ENCODE measurements at places on chromosomes 12 and 14. TPM values are rescaled to one million over a fixed set of nuclear protein-coding genes. Genes with fewer than 3 reads are reported as not detected.

DNA sequence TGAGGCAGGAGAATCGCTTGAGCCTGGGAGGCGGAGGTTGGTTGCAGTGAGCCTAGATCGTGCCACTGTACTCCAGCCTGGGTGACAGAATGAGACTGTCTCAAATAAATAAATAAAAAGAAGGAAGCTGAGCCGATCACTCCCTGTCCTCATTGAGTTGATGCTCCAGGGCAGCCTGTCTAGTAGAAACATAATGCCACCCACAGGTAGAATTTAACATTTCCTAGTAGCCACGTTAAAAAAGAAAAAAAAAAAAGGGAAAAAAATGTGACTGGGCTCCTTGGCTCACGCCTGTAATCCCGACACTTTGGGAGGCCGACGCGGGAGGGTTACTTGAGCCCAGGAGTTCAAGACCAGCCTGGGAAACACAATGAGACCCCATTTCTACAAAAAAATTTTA, 135.7 kb downstream of the SCARB1 start:
- DNase-seq, result no peak

DNA sequence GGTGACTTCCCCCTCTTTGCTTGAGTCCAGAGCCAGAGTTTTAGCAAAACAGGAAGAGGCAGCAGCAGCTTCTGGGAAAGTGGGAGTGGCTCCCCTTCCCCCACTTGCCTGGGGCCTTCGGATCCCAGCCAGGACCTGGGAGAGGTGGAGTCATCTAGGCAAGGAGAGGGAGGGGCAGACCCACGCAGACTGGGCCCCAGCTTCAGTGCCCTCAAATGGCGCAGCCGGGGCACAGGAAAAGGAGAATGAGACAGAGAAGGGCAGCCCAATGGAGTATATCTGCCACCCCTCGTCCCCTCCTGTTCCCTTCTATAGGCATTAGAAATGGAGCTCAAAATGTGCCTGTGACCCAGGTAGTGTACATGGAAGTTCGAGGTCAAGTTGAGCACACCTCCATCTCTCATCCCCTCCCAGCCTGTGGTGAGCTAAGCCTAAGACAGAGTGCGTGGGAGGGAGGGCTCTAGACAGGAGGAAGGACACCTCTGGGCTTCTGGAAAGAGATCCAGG, 9.3 kb upstream of the HDAC7 start:
- DNase-seq, result peak; percentile 91

- DNase-seq, result no peak
Measured at GRCh38 chr14:53226553-53226952, 73.4 kb upstream of the DDHD1 start.

DNA sequence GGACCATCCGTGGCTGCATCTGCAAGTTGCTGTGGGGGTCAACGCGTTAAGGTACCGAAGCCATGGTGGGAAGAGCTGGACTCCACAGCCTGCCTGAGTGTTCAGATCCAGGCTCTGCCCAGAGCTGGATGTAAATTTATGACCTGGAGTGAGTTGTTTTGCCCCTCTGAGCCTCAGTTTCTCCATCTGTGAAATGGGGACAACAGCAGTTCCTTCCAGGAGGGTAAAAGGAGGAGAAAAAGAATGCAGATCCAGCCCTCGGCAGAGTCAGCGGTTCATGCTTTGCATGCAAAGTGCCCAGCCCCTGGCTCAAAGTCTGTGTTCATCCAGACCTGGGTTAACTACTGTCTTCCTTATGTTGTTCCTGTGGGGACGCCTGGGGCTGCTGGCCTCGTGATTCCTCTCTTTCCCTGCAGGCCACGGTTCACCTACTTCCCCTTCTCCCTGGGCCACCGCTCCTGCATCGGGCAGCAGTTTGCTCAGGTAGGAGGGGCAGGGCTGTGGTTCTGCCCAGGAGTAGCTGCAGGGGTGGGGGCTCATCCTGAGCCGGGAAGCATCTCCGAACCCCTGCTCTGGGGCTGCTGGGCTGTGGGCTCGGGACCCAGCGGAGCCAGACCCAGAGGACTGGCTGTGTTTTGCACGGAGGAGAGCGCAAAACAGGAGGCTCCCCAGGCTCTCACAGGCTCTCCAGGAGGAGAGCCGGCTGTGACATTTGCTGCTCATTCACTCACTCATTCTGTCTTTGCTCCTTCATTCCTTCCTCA, 41.9 kb downstream of the CYP46A1 start:
- DNase-seq, result peak; percentile 8

GRCh38 chr14:21090194-21090939, 8.1 kb downstream of the ZNF219 start:
- DNase-seq, result no peak

GRCh38 chr12:132259364-132259871, 70.0 kb downstream of the GALNT9 start:
- DNase-seq, result no peak

DNA sequence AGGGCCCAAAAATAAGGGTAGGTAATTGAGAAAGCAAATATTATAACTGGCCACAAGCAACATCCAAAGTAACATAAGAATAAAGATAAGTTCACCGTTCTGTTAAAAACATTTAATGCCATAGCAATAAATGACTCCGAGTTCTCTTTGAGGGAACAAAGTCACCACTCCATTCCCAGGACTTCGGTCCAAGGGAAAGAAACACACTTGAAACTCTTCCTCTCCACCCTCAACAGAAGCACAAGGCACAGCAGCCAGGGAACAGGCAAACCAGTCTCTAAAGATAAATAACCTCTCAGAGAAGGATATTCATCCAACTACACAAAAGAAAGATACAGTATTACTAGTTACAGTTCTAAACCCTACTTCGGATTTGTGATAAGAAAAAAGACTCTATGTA, 2.5 kb downstream of the SETD3 start:
- DNase-seq, result no peak

DNA sequence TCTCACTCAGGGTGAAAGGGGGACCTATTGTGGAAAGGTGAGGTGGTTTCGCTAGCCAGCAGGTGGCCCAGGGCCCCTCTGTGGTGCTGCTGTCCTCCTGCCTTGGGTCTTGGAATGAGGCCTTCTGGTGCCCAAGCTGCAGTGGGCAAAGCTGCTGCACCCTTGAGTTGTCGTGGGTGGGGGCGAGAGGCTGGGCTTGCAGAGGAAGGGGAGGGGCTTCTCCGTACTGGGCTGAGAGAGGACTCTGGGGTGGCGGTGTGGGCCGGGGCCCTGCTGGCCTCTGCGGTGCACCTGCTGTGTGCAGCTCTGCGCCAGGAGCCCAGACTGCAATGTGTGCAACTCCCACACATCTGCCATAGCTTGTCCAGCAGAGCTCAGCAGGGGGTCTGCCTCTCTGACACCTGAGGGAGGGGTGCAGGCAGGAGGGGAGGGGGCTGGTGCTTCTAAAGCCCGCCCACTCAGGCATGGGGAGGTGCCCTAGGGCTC, 145.8 kb downstream of the KIF26A start:
- DNase-seq, result peak; percentile 58

DNA sequence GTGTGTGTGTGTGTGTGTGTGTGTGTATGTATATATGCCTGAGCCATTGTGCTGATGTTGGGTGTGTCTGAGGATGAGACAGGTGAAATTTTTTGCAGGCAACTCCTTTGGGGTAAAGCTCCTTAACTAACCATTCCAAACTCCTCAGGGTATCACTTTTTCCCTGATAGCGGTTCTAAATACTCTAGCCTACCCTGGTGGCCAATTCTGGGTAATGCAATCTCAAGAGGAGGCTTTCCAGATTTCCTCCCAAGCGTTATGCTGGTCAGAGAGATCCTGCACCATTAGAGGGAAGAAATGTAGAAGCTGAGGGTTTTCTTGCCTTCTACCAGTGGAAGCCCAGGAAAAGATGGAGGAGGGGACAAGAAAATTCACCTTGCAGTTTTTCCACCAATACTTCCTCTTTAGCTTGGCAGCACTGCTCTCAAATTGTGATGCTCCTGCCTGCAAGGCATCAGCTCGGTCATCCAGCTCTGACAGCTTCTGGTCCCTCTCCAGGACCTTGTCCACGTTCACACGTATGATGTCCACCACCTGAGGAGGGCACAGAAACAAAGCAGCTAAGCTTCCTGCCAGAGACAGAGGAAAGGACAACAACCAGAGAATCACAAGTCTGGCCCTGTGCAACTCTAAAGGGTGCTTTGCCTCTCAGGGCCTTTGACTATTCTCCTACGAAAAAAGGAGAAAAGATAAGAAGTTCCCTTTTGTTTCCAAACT, 4.9 kb downstream of the VAMP1 start:
- DNase-seq, result no peak

DNA sequence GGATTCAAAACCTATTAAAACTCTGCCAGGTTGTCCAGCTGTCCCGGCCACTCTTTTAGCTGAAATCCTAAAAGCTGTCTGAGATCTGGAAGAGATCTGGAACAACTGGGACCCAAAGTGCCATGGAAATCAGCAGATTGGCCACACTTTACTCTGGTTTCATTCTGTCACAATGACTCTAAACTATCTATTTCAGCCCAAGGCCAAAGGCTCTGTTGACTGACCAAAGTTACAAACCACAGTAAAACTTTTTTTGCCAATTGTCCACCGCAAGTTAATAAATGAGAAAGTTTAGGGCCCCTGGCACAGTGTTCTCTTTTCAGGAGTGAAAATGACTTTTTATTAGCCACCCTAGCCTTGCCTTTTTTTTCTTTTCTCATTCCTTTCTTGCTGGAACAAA, 113.4 kb upstream of the CPM start:
- no peak for DNase-seq

- DNase-seq, result no peak
Measured at GRCh38 chr14:63032076-63032475, 13.2 kb downstream of the KCNH5 start.

GRCh38 chr12:24931666-24932405, 17.1 kb downstream of the BCAT1 start:
- DNase-seq, result no peak

- DNase-seq, result peak; percentile 90
Measured at GRCh38 chr12:118052324-118053070, 8.5 kb downstream of the WSB2 start.

DNA sequence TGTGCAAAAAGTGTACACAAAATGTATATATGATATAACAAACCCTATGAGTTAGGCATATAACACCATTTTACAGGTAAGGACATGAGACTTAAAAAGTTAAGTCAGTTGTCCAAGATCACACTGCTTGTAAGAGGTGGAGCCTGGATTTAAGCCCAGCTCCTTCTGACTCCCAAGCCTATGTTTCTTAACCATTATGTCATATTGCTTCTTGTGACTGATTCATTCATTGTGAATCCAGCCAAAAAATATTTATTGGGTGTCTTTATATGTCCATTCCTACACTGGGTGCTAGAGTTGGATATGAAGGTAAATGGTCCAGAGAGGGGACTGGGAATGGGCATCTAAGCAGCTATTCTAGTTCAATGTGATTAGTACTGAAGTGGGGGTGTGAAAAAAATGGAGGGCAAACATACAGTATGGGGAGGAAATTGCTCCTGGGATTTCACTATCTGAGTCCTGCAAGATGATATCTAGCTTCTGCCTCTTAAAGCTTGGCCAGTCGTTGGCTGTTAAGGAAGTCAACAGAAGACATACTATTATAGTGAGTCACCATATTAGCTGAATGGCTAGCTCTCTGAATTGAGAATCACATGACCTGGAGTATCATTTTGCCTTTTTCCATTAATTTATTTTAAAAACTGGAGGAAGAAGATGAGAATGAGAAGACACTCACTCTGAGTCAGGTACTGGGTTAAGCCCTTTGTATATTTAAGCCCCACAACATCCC, 28.8 kb downstream of the PAX9 start:
- no peak for DNase-seq

- DNase-seq, result no peak
Measured at GRCh38 chr12:63934936-63935335, 90.4 kb downstream of the SRGAP1 start.

DNA sequence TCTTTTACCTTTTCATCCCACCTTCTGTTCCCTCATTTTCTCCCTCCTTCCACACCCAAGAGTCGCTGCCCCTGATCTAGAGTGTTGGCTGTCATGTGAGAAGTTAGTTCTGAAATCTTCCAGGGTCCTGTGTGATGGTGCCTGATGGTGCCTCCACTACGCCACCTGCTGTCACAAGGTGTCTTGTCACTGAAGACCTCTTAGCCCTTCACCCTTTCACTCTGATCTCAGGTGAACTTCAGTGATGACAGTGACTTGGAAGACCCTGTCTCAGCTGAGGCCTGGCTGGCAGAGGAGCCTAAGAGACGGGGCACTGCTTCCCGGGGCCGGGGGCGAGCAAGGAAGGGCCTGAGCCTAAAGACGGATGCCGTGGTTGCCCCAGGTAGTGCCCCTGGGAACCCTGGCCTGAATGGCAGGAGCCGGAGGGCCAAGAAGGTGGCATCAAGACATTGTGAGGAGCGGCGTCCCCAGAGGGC, 7.6 kb upstream of the PFDN5 start:
- no peak for DNase-seq

DNA sequence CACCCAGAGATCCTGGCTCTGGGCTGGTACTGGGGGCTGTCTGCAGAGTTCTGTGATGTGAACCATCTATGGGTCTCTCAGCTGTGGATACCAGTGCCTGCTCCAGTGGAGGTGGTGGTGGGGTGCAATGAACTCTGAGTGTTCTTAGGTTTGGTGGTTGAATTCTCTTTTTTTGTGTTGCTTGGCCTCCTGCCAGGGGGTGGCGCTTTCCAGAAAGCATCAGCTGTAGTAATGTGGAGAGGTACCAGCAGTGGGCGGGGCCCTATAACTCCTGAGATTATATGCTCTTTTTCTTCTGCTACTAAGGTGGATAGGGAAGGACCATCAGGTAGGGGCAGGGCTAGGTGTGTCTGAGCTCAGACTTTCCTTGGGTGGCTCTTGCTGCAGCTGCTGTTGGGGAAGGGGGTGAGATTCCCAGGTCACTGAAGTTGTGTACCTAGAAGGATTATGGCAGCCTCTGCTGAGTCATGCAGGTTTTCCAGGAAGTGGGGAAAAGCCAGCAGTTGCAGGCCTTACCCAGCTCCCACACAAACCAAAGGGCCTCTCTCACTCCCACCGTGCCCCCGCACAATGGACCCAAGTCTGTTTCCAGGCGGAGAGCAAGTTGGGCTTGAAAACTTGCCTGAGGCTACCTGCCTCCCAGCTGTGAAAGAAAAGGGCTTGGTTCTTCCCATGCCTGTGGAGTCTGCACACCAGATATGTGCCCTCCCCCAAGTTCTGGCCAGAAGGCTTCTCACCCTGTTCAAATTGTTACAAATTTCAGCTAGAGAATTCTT, 18.6 kb downstream of the CCER1 start:
- no peak for DNase-seq

Gene CLEC14A
- total RNA-seq, result 18.9 TPM

Gene ANG
- 46.9 TPM for total RNA-seq

Gene AMN
- 11.4 TPM for total RNA-seq

Gene SPIC
- not detected for total RNA-seq

Gene RTN1
- total RNA-seq, result 3.9 TPM

Gene KRT85
- 73.6 TPM for total RNA-seq

Gene NANOG
- not detected for total RNA-seq
